ENCODE measurements at places on chromosomes 7 and 10.

DNA sequence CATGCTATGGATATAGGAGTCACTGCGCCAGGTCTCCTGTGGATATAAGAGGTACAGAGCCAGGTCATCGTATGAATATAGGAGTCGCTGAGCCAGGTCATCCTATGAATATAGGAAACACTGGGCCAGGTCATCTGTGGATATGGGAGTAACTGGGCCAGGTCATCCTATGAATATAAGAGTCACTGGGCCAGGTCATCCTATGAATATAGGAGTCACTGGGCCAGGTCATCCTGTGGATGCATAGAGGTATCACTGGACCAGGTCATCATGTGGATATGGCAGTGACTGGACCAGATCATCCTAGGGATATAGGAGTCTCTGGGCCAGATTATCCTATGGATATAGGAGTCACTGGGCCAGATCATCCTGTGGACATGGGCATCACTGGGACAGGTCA is 181.7 kb downstream of the DNAH11 start:
- DNase-seq = no peak

DNA sequence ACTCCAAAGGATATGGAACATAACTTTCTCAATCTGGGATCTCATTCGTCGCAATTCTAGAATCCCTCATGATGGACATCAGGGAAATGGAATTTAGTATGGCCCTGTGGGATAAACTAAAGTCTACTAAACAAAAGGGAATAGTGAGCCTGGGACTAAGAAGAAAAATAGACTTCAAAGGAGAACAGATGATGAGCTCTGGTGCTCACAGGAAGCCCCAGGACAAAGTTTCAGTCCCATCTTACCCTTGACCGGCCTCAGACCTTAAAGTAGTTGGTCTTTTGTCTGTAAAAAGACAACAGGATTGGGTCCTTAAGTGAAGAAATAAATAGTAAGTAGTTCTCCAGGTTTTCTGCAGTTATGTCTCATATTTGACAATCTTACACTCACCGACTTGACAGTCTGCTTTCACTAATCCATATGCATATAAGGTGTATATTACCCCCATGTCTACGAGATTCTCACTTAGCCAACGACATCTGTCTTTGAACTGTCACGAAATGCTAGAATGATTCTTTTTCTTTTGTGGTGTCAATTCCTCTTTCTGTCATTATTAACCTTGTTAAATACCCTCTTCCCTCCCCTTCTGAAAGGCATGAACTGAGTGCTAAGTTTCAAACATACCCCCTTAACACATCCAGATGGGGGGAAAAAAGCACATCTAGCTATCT is 10.9 kb upstream of the IKZF1 start:
- DNase-seq = no peak

GRCh38 chr10:86775056-86775869 is 18.8 kb downstream of the BMPR1A start:
- DNase-seq = peak; percentile 44

- DNase-seq = no peak
These were observed 189.2 kb upstream of the COL1A2 start for GRCh38 chr7:94205529-94205928.

DNA sequence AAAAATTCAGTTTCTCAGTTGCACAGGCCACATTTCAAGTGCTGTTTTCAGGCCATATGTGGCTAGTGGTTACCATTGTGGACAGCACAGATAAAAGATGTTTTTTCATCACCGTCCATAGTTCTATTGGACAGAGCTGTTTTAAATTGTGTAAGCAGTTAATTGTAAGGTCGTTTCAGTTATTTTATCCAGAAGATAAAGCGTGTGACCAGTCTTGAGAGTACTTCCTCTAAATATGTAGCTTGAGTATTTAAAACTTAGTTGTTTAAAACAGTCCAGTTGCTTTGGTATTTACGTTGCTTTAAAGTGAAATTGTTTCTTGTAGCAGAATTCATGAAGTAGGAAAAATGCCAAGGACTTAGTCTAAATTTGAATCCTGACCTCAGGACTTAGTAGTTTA is 66.9 kb downstream of the ZNRF2 start:
- no peak for DNase-seq
